ENCODE measurements at places on chromosomes 2 and 18.
A peak's percentile ranks its signal among the peaks of the same experiment; 100 is the strongest.

GRCh38 chr2:232891621-232892071 lies 21.6 kb downstream of the SNORC start:
- no peak for DNase-seq

GRCh38 chr2:8552293-8552801 lies 129.5 kb upstream of the ID2 start:
- DNase-seq: no peak

DNA sequence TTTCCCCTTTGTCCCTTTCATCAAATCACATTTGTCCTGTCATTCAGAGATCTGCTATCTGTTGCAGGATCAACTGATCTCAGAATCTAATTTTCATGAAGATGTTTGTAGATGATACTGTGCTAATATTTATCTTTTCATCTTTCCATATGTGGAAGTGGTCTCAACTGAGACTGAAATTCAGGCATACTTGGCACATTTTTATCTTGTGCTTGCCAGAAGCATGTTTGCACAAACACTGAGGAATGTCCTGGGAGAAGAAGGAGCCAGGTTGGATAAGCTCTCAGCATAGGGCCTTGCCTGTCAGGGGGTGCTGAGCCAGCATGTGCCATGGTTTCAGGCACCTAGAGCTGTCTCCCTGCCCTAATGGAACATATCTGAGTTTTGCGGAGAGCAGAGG lies 24.5 kb upstream of the MMADHC start:
- no peak for DNase-seq

GRCh38 chr2:204298404-204298803 lies 246.9 kb upstream of the PARD3B start:
- DNase-seq: no peak

DNA sequence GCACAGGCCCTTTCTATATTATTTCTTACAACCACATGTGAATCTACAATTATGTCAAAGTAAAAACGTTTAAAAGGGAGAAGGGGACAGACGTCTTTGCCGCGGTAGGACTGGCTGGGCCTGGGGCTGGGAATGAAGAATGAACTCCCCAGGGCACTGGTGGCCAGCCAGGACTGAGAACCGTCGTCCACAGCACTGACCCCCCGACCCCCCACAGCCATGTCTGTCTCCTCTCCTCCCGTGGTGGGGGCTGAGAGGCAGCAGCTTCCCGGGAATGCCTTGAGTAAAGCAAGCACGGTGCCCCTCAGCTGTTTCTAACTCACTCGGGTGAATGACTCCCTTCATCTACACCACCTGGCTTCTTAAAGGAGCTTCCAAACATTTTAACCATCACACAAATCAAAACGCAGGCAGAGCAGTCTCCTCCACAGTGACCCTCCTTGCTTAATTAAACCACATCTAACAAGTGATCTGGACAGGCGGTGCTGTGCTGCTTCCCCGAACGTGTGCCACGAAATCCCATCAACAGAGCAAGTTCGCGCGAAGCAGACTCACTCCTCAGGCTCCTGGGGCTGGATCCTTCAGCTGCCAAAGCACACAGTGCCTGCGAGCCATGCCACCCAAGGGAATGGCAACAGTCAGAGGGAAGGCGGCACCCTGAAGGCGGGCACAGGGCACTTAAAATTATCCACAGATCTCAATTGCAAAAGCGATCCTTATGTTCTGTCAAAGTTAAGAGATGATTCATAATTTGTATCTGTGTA lies 217.7 kb downstream of the EIPR1 start:
- DNase-seq: no peak

DNA sequence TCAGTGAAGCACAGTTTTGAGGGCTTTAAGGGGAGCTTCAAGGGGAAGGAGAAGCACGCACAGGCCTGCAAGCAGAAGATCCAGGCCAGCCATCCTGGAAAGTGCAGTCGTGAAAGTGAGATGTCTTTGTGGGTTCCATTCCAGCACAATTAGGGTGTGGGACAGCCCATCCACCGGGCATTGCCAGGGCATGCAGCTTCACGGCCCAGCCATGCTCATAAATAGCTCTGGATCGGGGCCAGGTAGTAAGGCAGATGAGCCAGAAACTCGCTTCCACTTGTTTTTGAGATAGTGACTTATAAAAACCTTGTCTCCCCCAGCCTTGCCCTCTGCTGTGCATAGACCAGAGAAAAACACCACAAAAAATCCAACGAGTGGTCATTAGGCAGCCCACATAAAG lies 21.0 kb downstream of the KDSR start:
- no peak for DNase-seq

GRCh38 chr2:30321466-30321865 lies 90.1 kb downstream of the LBH start:
- no peak for DNase-seq

DNA sequence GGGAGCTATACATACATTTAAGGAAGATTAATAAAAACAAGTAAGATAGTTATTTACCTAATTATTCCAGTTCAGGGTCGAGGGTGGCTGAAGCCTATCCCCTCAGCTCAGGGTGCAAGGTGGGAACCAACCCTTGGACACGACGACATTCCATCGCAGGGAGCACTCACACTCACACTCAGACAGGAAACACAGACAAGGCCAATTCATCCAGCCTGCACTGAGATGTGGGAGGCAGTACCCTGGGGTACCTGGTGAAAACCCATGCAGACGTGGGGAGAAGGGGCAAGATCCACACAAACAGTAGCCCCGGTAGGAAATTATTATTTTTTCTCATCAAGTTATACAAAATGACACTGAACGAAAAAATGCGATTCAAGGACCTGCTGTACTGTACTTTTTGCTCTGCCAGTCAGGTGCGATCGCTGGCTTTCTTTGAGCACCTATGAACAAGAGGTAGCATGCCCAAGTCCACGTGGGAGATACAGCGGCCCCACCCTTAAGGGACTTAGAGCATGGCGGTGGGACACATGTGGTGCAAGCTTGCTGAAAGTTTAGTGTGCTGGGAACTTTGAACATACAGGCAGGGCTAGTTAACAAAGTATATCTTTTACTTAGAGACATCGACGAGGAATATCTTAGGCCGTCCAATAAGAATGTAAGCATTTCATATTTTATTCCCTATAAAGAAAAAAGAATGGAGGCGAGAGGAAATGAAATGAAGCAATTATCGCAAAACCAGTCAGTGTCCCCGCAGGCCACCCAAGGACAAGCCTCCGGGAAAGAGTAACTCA lies 624 bp downstream of the METTL8 start:
- DNase-seq: peak; percentile 9

DNA sequence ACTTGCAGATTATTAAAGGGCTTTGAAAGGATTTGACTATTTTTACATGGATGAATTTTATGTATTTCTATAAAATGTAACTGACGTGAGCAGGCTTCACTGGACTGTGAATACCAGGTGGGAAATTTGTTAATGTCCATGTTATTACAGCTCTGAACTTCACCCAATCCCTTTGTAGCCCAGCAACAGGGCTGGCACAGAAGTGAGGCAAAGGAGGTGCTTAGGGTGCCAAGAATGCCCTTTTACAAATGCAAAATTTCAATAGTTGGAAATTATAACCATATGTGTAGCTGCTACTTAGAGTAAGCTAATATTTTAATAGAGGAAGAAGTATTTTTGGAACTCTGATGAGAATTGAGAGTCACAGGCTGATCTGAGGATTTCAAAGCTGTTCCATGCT lies 53.7 kb upstream of the FAM98A start:
- no peak for DNase-seq

DNA sequence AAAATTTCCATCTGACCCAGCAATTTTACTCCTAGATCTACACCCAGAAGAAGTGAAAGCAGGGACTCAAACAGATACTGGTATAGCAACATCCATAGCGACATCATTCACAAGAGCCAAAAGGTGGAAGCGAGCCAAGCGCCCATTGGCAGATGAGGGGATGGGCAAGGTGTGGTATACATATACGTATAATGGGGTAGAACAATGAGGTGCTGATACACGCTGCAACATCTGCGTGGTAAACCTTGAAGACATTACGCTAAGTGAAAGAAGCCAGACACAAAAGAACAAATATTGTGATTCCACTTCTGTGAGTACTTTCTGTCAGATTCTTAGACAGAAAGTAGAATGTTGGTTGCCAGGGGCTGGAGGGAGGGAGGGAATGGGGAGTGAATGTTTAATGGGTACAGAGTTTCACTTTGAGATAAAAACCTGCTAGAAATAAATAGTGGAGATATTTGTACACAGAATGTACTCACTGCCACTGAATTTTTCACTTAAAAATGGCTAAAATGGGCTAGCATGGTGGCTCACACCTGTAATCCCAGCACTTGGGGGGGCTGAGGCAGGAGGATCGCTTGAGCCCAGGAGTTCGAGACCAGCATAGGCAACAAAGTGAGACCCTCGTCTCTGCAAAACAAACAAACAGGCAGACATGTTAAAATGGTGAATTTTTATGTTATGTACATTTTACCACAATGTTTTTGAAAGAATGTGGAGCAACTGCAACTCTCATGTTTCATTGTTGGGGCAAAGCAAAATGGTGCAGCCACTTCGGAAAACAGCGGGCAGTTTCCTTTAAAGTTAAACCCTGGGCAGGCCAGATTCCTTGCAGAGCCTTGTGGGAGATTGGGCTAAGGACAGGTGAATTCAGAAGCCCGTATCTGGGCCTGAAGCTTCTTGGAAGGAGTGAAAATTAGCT lies 103.4 kb upstream of the MYCN start:
- DNase-seq: no peak

GRCh38 chr18:59911600-59911999 lies 11.8 kb downstream of the PMAIP1 start:
- DNase-seq: no peak

DNA sequence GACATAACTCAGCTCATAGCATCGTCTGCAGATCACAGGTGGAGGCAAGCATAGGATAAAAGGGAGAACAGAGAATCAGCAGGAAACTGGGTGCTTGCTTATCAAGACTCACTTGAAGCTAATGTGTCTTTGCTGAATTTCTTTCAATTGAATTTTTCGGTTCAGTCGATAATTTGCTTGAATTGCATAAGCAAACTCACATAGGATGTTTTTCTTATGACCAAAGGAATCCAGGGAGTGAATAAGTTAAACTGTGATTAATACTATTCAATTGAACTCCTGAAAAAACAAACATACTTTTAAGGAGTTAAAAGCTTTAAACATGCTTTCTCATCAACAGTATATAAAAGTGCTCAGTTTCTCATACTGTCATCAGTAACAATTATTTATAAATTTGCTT lies 707.1 kb upstream of the ACVR2A start:
- no peak for DNase-seq

GRCh38 chr2:147607379-147607778 lies 237.4 kb upstream of the ACVR2A start:
- DNase-seq: no peak

DNA sequence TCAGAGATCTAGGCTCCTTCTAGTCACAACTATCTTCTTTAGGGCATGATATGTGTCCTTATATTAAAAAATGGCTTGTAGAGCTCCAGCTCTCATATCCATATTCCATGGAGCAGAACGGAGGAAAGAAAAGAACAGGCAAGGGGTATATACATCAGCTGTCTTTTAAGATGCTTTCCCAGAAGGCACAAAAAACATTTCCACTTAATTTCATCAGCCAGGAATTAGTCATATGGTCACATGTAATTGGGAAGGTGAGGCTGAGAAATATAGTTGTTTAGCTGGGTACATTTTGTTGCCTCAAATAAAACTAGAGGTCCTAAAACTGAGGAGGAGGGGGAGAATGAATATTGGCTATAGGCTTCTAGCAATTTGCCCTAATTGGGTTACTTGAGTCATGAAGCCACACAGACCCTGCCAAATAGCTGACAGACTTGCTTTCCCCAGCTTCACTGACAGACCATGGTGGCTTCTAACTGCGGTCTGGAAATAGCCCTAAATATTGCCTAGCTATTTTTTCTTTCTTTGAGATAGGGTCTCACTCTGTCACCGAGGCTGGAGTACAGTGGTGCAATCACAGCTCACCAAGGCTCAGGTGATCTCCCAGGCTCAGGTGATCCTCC lies 20.0 kb downstream of the MAIP1 start:
- DNase-seq: no peak

GRCh38 chr2:2547451-2547850 lies 216.4 kb upstream of the MYT1L start:
- DNase-seq: no peak

DNA sequence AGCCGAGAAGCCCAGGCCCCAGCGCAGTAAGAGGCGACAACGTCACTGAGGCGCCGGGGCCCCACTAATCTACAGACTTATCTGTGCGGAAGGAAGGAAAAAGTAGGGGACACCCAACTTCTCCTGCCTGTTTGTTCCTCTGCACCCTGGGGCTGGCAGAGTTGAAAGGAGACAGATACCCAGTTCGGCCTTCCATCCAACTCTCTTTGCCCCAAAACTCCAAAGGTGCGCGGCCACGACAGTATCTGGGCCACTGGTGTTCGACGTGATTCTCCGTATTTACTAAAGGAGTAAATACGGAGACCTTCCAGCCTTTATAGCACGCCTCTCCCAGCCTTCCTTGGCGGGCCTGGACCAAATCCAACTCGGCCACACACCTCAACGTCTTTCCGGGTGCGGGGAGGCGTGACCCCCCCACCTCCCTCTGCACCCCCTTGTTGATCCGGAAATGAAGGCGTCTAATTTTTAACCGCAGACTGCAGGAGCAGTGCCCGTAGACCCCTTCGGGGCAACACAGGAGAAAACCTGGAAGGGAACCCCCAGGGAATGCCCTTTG lies 1.6 kb downstream of the SMAD7 start:
- no peak for DNase-seq

DNA sequence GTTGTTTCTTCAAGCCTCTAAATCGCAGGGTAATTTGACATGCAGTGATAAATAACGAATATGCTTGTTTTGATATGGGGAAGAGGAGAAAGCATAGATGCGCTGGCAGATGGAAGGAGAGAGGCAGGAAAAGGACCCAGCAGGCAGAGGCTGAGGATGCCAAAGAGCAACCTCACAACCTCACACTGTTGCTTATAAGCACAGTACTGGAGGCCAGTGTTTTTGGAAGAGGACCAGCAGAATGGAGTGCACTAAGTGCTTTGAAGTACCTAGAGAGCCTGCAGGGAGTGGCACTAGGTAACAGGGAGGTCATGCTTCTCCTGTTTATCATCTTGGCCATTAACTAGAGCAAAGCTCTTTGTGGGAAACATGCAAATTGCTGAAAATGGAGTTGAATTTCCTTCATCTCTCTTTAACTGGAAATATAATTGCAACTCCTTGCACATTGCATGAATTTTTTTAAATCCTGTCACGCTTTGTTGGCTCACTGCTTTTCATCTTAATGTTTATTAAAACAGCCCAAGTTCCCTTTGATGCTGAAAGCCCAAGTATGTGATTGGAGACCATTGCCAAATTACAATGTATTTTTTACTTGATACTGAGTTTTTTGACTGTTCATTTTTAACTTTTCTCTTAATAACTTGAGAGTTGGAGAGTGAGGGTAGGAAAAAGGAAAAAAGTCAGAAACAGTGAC lies 236.4 kb downstream of the LRRTM1 start:
- no peak for DNase-seq

GRCh38 chr2:158315803-158316414 lies 140.6 kb downstream of the CCDC148 start:
- DNase-seq: no peak

- DNase-seq: no peak
Observed at GRCh38 chr2:239807568-239807967, 217.6 kb downstream of the NDUFA10 start.

DNA sequence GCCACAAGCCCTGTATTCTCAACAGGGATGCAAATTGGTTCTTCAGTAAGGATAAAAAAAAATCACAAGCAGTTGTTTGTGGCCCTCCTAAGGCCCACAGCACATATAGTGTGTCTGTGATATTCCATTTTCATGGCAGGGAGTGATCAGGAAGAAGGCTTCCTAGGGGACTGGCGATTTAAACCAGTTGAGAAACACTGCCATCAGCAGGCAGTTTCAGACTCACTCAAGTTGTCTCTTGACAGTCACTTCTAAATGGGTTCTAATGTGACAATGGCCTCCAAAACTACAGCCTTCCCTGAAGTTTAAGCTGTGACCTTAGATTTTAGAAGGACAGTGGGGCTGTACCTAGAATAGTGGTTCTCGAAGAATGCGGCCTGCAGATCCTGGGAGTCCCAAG lies 6.0 kb downstream of the CIAO1 start:
- no peak for DNase-seq
